AG04449 (cell line): ENCODE measurements at places on chromosomes 4 and X.

DNA sequence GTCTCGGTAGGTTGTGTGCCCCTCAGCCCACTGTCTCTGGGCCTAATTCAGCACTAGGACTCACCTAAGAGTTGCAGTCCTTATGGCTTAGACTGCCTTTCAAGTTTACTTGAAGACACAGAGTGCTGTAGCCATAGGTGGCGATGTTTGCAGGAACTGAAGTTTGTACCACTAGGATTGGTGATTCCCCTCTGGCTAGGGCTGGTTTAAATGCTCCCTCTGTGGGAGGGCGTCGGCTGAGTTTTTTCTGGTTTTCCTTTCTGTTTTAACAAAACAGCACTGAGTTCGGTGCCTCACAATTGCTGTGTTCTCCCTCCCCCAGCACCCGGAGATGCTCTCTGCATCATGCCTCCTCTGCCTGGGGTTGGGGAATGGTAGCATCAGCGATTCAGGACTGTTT is 480.9 kb downstream of the PCDH11X start:
- no peak for DNase-seq

- DNase-seq: no peak
Observed at GRCh38 chrX:155766321-155766720, 114.8 kb upstream of the VAMP7 start.

- no peak for DNase-seq
Observed at GRCh38 chrX:120797188-120797851, 78.3 kb downstream of the CT47B1 start.

DNA sequence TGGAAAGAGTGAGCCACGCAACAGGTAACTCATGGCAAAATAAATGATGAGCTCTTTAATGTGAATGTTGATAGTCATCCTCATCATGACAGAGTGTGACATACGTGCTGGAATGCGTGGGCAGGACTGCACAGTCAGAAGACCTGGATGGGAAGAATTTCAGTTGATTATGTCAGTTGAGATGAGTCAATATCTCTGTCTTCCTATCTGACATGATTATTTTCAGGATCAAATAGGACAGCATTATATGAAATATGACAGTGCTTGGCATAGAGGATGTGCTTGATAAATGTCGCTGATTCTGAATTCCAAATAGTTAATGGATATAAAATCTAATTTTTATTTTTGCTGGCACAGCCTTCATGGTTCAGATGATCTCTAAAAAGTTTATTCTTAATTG is 95.1 kb downstream of the IL15 start:
- no peak for DNase-seq
